ENCODE measurements at places on chromosomes 11 and 22.

GRCh38 chr11:23206741-23207336, 346.6 kb upstream of the CCDC179 start:
- DNase-seq: no peak

DNA sequence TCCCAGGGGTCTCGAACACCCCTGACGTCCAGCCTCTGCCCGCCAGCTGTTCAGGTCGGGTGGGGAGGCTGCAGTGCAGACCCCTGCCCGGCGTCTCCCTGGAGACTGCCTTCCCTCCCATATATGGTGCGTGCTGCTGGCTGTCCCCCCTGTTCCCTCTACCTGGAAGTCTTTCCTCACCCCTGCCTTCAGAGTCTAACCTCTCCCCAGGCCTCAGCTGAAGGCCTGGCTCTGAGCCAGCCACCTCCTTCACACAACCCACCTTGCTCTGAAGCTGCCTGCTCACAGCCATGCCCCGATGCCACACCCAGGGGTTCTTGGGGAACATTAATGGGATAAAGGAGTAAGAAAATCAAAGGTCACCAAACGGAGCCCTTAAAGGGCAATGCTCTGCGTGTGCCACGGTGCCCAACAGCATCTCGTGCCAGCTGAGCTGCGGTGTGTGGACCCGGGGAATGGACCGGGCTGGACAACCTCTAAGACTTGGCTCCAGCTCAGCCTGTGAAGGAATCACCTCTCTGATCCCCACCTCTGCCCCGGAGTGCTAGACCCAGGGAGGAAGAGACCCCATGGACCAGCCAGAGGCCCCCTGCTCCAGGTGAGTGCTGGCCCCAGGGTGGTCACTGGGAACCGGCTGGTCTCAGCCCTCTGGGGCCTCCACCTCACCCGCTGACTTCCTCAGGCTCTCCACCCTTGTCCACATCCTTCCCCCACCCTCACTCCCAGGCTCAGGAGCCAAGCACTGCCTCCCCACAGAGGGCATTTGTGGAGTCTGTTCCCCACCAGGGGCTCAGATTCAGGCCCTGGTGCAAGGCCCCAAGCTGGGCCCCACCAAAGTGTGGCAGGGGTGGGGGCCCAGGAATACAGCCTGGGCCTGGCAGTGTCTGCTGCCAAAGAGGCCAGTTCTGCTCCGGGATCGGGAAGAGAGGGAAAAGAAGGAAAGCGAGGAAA, at the start of gene NLRP6:
Gene NLRP6, plus strand, starts transcription at position 407 of the 951 bp plus-strand sequence. Its CDS starts 163 bp downstream, at position 570.
- no peak for DNase-seq

GRCh38 chr11:100867606-100868005, 180.5 kb downstream of the ARHGAP42 start:
- DNase-seq: no peak

- DNase-seq: no peak
These were observed 159.1 kb downstream of the WNT11 start for GRCh38 chr11:76047231-76047630.

GRCh38 chr22:16932577-16932976, 75.4 kb downstream of the GAB4 start:
- peak; percentile 23 for DNase-seq

GRCh38 chr11:63547061-63547460, 10.5 kb downstream of the PLAAT4 start:
- no peak for DNase-seq

- DNase-seq: no peak
These were observed 40.5 kb downstream of the GRAMD4 start for GRCh38 chr22:46660604-46661201.
